ENCODE measurements at places on chromosomes 7 and 10.

DNA sequence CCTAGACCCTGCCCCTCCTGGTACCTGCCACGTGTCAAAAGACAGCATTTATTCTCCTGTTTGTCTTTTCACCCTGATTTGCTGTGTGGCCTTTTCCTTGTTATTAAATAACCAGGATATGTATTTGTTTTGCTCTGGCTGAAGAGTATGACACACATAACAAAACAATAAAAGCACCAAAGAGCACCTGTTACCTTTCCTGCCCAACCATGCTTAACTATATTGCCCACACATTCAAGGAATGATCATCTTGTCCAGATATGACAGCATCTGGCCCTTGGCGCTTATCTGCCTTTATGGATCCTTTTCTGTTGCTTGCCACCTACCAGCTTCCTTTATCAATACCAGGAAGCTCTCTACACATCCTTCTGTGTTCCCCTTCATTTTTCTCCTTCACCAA is 357.7 kb downstream of the FGFR2 start:
- no peak for DNase-seq

- no peak for DNase-seq
Observed at GRCh38 chr10:70302292-70302691, 18.5 kb upstream of the NPFFR1 start.

DNA sequence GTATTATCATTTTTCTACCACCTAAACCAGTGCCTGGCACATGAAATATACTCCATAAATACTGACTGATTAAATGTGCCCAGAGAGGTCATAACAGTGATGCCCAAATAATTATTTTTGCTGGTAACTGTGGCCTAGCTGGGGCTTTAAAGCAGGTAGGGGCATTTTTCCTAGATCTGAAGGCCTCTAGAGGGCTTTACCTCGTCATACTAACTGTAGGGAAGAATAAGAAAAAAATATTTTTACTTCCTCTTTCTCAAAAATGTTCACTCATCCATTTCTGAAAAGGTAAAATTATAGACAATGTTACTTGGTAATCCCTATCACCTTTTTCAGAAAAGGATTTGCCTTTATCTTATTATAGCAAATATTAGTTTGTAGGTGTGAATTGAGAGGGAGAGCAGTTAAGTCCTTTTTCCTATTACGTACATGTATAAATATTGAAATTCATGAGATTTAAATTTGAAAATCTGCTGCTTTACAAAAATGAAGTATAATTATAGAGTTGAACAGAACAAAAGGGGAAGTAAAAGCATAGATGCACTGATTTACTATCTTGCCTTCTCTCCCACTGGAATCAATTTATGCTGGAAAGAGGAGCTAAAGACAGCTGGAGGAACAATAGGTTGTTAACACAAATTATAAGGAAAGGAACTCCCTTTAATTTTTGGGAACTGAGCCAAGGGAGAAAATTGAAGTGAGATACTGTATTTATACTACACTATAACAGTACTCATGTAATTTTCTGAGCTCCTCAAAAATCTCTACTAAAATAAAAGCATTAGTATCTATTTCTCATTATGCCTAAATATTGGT is 71.5 kb upstream of the NOBOX start:
- no peak for DNase-seq

- peak; percentile 3 for DNase-seq
Observed at GRCh38 chr7:3431306-3431705, 130.3 kb downstream of the SDK1 start.

- no peak for DNase-seq
Observed at GRCh38 chr7:134995239-134996096, 9.2 kb downstream of the AGBL3 start.

GRCh38 chr10:103980288-103980906 is 13.5 kb downstream of the SLK start:
- no peak for DNase-seq

DNA sequence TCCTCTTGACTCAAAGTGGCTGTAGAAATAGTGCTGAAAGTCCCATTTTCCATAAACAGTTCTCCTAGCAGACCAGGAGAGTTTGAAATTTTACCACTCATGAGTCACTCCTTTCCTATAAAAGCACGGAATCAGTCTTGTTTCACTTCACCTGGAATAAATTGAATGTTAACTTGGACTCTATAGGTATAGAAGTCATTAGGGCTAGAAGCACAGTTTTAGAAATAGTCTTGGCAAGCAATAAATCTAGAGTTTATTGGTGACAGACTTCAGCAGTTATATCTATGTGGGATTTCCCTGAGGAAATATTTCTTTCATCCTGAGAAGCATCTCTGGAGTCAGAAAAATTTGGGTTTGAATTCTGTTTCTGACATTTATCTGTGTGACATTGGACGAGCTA is 212.4 kb downstream of the RNLS start:
- DNase-seq: no peak

DNA sequence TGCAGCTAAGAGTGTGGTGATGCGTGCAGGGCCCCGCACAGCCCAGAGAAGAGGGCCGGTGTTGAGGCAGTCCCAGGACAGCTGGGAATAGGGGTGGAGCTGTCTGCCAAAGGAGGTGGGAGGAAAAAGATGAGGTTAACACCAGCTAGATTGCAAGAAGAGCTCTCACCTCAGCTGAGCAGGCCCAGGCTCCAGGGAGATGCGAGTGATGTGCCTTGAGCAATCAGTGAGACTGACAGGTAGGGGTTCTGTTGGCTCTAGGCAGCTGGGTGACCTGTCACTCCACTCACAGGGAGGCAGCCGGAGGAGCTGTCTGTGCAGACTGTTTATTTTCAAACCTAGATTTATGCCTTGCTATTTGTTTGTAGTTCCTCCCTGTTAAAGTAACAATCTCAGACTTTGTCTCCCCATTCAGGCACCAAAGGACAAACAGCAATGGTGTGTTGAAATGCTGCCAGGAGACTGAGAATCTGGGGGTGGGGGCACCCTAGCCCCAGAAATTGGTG is 205.1 kb upstream of the CXCL12 start:
- no peak for DNase-seq

- DNase-seq: no peak
Observed at GRCh38 chr10:23116486-23117205, 21.3 kb downstream of the MSRB2 start.

DNA sequence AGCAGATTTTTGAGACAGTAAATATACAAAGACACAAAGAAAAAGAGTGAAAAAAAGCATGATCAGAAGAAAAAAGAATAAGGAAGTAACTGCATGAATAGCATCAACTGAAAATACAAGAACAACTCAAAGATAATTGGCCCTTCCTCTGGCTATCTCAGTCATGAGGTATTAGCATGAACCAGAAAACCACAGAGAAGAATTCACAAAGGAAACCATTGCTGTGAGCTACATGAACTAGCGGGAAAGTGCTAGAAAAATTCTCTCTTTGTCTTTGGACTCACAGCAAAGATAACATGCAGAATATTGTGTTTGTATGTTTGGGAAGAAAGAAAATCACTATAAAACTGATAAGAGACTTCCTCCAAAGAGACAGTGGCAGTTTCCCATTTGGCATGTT is 82.9 kb downstream of the SORCS1 start:
- no peak for DNase-seq

GRCh38 chr10:44920252-44920651 is 9.1 kb downstream of the TMEM72 start:
- DNase-seq: no peak

GRCh38 chr7:45401851-45402250 is 172.3 kb upstream of the ADCY1 start:
- no peak for DNase-seq

DNA sequence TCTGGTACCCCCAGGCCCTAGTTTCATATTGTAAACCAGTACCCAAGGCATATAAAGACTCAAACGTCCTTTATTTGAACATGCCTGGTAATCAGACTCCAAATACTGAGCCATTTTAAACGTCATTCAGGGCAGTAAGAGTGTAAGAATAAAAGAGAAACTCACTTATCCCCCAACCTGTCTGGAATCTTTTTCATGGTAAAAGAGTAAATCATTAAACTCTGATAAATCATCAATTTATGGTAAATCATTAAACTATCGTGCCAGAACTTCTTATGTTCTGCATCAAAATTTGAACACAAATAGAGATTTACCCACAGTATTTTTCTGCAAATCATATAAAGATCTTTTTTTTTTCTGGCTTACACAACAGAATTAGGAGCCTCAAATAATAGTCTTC is 734.3 kb upstream of the POT1 start:
- DNase-seq: no peak

DNA sequence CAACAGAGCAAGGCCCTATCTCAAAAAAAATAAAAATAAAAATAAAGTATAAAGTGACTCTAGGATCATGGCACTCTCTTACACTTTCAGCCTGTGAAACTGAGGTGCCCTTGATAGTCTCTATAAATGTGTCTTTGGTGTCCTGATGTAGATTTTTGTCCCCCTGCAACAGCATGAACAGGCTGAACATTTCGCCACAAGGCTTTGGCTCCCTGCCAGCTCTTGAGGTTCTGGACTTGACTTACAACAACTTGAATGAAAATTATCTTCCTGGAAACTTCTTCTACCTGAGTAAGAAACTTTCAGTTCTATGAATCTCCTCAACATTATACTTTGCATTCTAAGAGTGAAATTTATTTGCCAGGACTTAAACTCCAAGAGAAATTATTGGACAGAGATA is 48.1 kb upstream of the BMS1 start:
- DNase-seq: no peak

DNA sequence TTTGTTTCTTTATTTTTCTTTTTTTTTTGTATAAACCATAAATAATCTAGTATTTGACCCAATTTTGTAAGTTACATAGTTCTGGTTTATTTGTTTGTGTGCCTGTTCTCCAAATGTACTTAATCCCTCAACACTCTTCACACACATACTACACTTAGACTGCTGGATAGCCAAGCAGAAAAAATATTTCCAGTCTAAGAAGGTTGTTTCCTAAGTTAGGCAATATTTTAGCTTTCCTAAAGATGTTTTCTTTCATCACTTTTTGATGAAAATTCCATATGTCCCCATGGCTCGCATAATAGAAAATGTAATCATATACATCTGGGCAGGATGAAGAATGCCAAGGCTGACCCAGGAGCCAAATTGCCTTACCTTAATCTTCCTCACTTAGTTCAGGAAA is 105.3 kb downstream of the PPP1R3A start:
- DNase-seq: no peak

DNA sequence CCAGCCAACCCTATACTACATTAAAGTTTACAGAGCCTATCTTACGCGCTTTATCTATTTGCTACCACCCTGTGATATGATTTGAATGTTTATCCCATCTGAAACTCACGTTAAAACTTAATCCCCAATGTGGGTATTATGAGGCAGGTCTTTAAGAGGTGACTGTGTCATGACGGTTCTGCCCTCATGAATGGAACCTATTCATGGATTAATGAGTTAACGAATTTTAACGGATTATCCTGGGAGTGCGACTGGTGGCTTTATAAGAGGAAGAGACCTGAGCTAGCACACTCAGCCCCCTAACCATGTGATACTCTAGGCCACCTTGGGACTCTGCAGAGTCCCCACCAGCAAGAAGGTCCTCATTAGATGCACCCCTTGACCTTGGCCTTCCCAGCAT is 37.8 kb downstream of the SRPK2 start:
- DNase-seq: no peak

GRCh38 chr7:106062006-106062405 is 50.1 kb downstream of the SYPL1 start:
- DNase-seq: no peak

GRCh38 chr7:139669106-139670061 is 108.4 kb downstream of the HIPK2 start:
- no peak for DNase-seq

DNA sequence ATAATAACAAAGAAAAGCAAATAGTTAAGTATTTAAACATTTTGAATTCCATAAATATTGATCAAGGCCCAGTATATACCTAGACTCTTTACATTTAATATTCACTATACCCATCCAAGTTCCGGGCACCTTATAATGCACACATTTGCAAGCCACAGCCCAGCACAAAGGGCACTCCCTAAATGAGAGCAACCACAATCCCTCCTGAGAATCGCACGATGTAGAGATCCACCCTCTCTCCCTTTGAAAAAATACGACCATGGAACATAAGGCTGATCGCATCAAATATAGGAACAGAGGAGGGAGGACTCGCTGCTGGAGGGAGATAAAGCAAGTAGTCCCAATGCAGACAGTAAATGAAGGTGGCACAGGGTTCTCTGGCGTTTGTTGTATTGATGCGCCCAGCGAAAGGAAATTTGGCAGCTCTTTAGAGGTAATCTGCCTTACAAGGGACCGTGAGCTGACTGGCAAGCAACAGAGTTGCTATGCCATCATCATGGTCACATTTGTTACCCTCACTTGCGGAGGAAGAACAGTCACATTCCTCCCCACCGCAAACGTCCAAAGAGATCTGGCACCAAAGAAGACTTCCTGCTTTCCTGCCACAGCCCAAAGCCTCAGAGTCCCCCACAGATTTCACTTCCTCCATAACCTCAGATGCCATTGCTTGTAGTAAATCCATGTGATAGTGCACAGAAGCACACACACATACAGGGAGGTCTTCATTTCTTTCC is 16.1 kb upstream of the TAS2R40 start:
- DNase-seq: peak; percentile 55

- DNase-seq: no peak
Observed at GRCh38 chr10:3196958-3197347, 24.4 kb upstream of the PITRM1 start.

GRCh38 chr7:102291056-102291915 is 4.6 kb downstream of the SH2B2 start:
- no peak for DNase-seq

DNA sequence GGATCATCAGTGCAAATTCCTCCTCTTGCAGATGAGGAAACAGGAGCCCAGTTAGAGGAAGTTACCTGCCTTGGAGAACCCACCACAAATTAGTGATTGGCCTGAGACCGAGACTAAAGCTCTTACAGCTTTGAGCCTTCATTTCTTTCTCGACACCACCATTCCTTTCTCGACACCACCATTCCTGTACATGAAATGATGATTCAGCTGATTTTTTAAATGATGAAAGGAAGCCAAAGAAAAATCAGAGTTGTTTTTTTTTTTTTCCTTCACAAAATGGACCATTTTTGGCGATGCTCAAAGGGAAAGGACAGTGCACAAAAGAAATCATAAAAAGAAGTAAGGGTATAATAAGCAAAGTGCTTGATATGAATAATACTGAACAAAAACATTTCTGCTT is 1080.2 kb upstream of the AUTS2 start:
- DNase-seq: no peak

DNA sequence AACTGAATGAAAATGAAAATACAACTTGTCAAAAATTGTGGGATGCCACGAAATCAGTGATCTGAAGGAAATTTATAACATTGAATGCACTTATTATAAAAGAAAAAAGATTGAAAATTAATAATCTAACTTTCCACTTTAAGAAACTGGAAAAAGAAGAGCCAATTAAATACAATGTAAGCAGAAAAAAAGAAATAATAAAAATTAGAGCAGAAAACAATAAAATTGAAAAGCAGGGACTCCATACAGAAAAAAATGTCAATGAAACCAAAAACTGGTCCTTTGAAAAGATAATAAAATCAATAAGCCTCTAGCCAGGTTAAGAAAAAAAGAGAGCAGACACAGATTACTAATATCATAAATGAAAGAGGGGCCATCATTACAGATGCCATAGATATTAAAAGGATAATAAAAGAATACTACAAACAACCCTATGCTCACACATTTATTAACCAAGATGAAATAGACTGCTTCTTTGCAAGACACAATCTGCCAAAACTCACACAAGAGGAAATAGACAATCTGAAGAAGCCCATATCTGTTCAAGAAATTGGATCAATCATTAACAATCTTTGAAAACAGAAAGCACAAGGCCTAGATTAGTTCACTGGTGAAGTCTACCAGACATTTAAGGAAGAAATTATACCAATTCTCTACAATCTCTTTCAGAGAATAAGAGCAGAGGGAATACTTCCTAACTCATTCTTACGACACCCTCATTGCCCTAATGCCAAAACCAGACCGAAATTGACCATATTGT is 233.8 kb upstream of the NEBL start:
- DNase-seq: no peak

All from HT1080 (cell line).